SW480 (cell line): ENCODE measurements at places on chromosomes 7 and 10.

- DNase-seq: no peak
These were observed 1.4 kb downstream of the SOSTDC1 start for GRCh38 chr7:16463949-16464715.

DNA sequence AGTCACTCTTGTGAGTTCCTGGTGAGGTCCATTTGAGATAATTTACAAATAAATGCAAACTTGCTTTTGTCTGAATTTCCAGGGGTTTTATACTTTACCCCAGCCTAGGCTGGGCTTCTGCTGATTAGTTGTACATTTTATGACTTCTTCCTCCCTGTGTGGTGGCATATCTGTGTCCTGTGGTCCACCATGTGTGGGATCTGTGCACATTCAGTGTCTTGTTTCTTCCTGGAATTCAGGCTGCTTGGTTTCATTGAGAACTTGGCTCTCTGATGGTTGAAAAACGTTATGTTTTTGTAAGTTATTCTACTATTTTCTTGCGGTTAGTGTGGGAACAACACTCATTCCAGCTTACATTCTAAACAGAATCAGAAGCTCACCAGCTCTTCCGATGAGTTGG, 523.4 kb upstream of the PFKP start:
- DNase-seq: no peak

DNA sequence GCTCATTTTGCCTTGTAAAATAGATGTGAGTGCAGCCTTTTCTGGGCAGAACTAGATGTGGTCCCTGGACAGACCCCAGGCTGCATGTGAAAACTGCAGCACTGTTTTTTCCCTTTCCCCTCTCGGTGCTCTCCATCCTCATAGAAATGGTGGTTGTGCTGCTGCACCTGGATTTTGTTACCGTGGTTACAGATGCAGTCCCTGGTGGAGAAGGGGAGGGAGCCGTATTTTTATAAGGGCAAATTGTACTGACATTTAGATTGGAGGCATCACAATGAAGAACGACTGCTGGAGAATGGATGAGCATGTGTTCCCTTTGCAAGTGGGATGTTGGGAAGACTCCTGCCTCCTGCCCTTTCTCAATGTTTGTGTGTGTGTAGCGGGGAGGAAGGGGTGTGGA, 469.9 kb downstream of the CCSER2 start:
- no peak for DNase-seq

DNA sequence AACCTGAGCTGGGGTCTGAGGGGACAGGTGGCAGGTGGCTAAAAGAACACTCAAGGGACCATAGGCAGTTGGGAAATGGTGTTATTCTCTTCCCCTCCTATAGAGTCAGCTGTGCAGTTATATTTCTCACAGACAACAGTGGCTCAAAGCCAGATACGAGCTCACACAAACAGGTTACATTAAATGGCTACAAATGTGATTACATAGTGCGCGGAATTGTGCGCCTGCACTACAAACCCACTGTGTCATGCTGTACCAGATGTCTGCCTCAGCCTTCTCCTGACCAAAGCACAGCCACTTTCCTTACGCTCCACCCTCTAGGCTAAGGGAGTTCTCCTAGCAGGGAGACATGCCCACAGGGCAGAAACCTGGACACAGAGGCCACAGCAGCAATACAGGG, 387.2 kb downstream of the CNTNAP2 start:
- no peak for DNase-seq

DNA sequence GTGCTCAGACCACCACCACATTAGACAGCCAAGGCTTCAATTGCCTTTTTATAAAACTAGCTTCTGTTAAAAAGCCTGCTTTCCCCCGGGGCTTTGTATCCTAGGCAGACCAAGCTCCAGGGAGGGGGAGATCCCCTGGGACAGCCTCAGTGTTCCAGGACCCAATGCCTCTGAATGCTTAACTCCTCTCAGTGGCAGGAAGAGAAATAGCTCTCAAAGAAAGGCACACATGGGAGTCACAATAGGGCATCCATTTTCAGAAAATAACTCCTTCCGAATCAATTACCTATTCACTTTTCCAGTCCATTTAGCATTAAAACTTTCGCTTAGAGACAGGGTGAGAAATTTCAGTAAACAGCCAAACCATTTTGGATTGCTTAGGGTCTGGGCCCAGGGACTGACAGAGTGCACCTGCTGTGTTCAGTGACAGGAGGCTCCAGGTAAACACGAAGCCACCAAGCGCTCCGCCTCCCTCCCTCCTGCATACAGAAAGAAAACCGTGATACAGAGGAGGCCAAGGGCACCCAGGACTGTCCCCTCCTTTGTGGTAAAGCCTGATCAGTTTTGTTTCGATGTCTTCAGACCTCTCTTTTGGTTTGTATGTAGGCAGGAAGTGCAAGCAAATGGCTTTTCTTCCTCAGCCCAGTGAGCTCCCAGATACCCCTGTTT, 599.7 kb downstream of the KCNMA1 start:
- DNase-seq: no peak

- DNase-seq: no peak
These were observed 16.5 kb downstream of the YKT6 start for GRCh38 chr7:44217223-44217714.

GRCh38 chr7:131057794-131058070, 269.9 kb upstream of the MKLN1 start:
- DNase-seq: no peak

DNA sequence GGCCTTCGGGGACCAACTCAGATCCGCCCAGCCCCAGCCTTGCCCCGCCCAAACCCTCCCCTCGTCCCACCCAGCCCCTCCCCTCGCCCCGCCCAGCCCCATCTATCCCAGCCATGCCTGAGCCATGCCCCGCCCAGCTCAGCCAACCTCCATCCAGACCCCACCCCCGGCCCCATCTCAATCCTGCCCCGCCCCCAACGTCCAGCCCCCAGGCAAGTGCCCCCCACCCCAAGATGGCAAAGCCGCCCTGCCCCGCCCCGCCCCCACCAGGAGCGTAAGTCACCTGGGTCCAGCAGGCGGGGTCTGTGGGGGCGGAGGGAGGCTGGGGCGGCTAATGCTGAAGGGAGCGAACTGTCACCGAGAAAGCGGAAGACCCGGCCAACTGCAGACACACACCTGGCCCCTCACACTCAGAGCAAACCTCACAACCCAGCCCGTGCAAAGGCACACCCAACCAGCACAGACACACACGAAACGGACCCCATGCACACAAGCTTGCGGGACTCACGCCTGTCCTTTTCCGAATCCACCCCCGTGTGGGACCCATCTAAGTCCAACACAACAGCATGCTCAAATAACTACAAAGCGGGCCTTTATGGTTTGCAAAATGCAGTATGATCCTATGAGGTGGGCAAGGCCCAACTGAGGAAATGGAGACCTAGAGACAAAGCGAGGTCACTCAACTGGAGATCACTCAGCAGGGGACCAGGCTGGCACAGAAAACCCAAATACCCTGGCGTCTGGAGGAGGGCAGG, 11.5 kb upstream of the OGA start:
- DNase-seq: no peak

GRCh38 chr10:122073508-122073907, 84.5 kb downstream of the TACC2 start:
- no peak for DNase-seq

DNA sequence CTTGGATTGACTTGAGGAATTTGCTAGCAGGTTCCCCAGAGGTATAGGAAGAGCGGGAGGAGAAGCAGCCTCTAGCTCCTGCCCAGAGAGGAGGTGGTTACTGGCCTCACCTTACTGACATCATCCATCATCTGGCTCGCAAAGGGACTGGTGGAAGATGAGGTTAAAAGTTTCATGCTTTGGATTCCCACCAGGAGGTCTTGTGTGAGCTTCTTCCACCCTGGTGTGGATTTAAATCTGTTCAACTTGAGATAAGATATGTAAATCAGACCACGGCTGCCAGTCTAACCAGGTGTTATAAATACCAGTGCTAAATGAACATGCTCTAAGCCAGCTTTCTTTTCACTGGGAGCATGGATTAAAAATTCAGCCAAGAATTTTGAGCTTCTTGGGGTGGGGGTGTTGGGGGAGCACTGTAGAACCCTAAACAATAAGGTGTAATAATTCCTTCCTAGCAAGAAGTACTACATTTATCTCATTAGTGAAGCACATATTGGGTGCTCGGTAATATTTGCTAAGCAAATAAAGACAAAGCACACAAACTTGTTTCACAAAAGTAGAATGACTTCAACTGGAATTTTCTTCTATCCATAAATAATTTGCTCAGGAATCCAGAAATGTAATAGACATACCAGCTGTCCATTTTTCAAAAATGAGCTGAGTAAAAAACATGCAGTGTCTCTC, 7.8 kb downstream of the PROSER2 start:
- DNase-seq: no peak

GRCh38 chr10:37619336-37619735, 238.1 kb downstream of the ZNF248 start:
- no peak for DNase-seq

DNA sequence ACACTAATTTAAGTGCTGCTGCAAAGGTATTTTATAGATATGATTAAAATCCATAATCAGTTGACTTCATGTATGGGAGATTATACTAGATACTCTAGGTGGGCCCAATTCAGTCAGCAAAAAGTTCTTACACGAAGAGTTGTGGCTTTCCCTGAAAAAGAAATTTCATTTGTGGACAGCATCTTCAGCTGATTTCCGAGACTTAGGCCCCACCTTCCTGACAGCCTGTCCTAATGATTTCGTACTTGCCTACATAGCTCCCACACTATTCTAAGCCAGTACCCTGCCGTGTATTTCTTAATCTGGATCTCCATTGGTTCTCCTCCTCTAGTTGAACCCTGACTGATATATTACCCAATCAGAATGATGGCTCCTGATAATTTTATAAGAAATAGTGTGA, 297.9 kb downstream of the EXOC4 start:
- no peak for DNase-seq

DNA sequence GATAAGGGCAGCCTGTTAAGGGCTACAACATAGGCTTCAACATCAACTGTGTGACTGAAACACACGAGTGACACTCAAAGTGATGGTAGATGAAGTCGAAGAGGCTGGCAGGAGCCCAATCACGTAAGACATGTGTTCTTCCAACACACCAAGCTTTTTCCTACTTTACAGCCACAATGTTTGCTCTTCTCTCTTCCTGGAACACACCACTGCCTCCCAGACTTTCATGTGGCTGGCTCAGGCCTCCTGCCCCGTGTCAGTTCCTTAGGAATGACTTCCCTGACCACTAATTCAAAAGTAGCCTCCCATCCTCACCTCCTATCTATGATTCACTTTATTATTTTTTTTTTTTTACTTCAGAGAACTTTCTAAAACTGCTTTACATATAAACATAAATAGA, 209.2 kb downstream of the GPAM start:
- DNase-seq: no peak

GRCh38 chr7:108455551-108455997, 662 bp downstream of the NRCAM start:
- no peak for DNase-seq

GRCh38 chr7:106858618-106859532, 6.2 kb upstream of the PIK3CG start:
- peak; percentile 38 for DNase-seq

DNA sequence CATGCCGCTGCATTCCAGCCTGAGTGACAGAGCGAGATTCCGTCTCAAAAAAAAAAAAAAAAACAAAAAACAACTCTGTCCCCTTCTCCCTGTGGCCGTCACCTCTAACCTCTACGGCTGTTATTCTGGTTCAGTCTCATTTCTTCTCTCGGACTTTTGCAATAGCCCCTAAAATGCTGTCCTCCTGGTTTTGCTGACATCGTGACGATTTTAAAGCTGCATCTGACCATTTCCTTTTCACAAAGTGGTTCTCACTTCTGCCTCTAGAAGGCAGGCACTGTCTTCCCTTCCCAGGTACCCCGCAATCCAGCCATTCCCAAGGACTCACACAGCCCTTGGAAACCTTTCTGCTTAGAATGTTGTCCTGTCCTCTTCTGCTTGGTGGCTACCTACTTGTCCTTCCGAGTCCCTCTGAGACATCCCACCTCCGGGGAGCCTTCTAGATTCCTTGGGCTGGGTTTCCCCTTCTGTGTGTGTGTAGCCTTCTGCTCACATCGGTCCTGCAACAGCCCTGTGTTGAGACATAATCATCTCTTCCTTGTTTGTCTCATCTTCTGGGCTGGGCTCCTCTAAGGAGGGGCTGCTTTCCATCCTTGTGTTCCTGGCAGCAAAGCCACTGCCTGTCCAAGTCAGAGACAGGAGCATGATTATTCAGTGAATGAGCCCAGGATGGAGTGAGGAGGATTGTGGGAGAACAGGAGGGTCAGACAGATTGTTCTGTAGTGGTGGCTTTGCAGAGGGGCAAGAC, 83.1 kb downstream of the GRK5 start:
- DNase-seq: no peak

GRCh38 chr10:48835781-48836180, 103.9 kb downstream of the LRRC18 start:
- DNase-seq: no peak

DNA sequence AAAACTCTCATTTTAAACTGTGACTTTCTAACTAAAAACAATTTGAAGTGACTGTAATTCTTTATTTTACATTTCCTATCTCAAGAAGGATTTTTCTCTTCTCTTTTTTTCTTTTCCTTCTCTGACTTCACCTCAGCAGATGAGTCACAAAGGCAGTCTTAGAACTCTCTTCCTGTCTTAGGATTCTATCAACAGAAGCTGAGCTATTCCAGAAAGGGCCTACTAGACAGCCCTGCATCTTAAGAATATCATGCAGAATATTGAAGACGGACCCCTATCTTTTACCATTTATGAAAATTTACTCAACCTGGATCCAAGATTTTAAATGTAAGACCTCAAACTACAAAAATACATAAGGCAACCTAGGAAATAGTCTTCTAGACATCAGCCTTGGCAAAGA, 365.7 kb upstream of the SEMA3C start:
- DNase-seq: no peak
